ENCODE measurements at places on chromosomes 1 and 21.

- no peak for DNase-seq
Observed at GRCh38 chr1:195394567-195394966, 1213.7 kb downstream of the KCNT2 start.

- peak; percentile 79 for DNase-seq
Observed at GRCh38 chr1:15153184-15153841, at the start of gene TMEM51. Gene TMEM51, plus strand, starts transcription at chr1:15153747. Its CDS starts 61,341 bp downstream, at chr1:15215088.

- no peak for DNase-seq
Observed at GRCh38 chr1:180909005-180909414, 3.7 kb upstream of the KIAA1614 start.

- DNase-seq, result no peak
Observed at GRCh38 chr1:96362623-96363022, 359.0 kb upstream of the PTBP2 start.

- no peak for DNase-seq
Observed at GRCh38 chr1:225658041-225658440, 5.1 kb upstream of the ENAH start.

DNA sequence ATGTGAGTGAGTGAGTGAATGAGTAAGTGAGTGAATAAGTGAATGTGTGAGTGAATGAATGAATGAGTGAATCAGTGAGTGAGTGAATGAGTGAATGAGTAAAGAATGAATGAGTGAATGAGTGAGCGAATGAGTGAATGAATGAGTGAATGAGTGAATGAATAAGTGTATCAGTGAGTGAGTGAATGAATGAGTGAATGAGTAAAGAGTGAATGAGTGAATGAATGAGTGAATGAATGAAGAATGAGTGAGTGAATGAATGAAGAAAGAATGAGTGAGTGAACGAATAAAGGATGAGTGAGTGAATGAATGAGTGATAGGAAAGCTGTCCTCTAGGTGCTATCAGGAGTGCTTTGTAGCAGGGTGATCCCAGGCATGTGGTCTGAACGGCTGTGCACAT is 35.7 kb downstream of the CFAP74 start:
- no peak for DNase-seq

- no peak for DNase-seq
Observed at GRCh38 chr1:58003988-58004387, 542.5 kb downstream of the OMA1 start.

DNA sequence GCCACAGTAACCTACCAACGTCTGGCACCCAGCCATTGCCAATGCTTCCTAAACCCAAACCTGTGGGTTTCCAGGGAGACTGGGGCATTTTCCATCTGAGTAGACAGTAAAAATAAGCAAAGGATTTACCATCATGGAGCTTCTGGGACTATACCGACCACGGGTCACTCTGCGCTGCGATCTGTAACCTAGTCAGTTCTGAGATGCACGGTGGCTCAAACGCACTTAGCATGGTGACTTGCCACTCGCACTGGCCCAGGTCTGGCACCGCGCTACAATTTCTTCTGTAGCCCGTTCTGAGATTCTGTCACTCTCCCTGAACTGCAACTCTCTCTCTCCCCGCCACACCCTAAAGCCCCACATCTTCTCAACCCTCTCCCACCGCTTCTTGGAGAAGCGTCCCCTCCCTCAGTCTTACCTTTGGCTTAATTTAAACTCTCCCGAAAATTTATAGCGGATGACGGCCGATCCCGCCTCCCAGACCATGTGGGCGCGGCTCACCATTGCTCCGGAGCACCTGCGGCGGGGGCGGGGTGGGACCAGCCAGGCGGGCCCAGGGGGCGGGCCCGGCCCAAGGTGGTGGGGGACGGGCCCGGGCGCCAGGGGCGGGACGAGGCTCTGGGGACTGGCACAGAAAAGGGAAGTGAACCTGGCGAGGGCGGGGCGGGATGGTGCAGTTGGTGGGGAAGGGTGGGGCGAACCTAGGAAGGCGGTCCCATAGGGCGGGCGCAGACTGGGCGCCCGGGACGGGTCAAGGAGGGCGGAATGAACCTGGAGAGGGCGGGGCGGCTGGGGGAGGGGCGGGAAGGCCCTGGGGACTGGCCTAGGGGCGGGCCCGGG is 493 bp upstream of the MAP3K21 start:
- peak; percentile 98 for DNase-seq
